ENCODE measurements at places on chromosomes 16 and 17.
A peak's percentile ranks its signal among the peaks of the same experiment; 100 is the strongest.

DNA sequence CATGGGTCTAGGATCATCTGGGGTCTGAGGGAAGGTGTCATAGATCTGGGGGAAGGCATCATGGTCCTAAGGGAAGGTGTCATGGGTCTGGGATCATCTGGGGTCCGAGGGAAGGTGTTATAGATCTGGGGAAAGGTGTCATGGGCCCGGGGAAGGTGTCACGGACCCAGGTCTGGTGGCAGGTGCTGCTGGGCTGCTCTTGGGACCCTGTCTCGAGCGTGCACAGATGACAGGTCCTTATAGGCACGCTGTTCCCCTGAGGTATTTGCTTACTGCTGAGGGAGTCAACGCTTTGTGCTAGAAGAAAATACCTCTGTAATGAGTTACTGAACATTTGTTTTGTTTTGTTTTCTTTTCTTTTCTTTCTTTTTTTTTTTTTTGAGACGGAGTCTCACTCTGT, 1.4 kb downstream of the RAB40C start:
- no peak for DNase-seq

DNA sequence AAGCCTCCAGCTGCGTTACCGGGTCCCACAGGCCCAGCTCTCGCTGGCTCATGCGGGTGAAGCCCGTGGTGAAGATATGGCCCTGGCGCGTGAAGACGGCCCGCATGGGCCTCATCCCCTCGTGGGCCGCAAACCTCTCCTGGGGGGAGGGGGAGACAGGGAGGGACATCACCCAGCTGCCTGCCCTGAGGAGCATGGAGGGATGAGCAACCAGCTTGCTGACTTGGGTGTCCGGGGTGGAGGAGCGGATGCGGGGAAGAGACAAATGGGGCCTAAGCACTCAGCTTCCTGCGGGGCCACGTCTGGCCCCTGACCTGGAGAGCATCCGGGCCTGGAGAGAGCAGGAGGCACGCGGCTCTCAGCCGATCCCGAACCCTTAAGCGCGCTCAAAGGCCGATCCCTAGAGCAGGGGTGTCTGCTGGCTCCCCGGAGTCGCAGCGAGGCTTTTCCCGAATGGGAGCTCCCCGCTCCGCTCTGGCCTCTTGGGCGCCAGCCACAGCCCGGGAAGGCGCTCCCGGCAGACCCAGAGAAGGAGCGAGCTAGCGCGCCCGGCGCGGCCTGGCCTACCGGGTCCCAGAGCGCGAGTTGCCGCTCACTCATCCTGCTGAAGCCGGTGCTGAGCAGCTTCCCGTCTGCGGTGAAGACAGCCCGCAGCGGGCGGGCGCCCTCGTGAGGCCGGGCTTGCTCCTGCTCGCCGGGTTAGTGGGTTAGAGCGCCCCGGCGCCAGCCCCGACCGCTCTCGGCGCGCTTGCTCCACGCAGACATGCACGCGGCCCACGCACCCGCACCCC, 5.0 kb downstream of the CORO6 start:
- DNase-seq: peak; percentile 83

GRCh38 chr17:57650548-57650947, 94.6 kb downstream of the CCDC182 start:
- no peak for DNase-seq

DNA sequence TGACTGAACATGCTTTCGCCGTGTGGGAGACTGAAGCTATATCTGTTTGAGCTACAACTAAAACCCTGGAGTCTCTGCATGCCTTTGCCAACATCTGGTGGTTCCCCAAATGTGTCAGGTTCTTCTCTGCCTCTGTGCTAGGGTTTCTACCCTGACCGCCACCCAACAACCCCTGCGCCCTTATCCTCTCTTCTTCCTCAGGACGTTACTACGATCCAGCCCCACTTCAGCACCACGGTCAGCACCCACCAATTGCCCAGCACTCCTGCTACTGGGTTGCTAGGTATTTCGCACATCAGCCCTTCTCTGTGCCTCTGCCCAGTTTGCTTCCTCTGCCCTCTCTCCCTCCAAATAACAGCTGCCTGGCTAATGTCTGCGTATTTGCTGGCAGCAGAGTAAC, 106.3 kb upstream of the HSBP1 start:
- peak; percentile 86 for DNase-seq

DNA sequence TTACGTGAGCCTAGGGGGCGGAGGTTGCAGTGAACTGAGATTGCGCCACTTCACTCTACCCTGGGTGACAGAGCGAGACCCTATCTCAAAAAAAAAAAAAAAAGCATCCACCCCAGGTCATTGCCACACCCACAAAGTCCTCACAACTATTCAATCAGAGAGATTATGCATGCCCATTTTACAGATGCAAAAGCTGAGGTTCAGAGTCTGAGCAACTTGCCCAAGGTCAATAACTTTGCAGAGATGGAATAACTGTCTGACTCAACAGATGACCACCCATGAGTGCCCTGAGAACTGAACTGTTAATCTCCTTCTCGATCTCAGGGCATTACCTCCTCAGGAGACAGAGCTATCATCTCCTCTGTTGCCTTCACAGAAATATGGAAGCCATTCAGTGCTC, 5.5 kb upstream of the TMEM114 start:
- no peak for DNase-seq

- no peak for DNase-seq
These were observed 494.9 kb upstream of the RBFOX1 start for GRCh38 chr16:6837722-6838121.

- DNase-seq: no peak
These were observed 87.1 kb upstream of the CNTNAP4 start for GRCh38 chr16:76190057-76190456.

GRCh38 chr16:46857368-46857945, 26.5 kb upstream of the C16orf87 start:
- peak; percentile 8 for DNase-seq

DNA sequence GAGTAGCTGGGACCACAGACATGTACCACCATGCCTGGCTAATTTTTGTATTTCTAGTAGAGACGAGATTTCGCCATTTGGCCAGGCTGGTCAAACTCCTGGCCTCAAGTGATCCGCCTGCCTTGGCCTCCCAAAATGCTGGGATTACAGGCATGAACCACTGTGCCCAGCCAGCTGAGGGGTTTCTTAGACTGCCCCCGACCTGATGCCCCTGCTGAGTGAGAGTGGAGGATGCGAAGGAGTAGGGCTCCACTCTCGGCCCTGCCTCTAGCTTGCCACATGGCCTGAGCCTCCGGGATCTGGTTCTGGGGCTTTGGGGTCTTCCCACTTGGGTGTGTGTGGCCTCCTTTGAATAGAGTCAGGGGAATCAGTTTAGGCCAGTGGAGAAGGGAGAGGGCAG, 11.0 kb downstream of the GPR179 start:
- no peak for DNase-seq

DNA sequence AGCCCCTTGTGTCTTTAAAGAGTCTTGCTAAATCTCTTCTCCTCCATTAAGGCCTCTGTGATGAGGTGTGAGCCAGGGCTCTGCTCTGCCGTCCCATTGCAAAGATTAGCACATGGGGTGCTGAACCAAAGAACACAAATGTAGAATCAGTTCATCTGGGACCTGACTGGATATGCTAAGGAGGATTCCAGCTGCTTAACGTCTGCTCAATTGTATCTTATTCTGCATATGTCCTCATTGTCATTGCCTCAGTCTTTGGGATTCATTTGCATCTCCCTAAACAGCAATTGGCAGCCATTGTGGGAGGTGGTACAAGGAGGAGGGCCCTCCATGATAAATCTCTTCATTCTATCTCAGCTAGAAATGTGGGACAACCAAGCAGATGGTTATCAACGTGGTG, 106.3 kb upstream of the ADAMTS18 start:
- no peak for DNase-seq

DNA sequence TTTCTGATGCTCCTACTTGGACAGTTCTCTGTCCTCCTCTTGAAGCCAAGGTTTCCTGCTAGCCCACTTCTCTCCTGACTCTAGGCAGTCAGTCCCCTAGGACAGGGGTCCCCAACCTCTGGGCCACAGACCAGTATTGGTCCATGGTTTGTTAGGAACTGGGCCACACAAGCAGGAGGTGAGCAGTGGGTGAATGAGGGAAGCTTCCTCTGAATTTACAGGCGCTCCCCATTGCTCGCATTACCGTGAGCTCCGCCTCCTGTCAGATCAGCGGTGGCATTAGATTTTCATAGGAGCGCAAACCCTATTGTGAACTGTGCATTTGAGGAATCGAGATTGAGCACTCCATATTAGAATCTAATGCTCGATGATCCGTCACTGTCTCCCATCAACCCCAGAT, 55.7 kb downstream of the GNA13 start:
- DNase-seq: no peak

Measured in neural progenitor cell (in vitro differentiated cells).